PC-9 (cell line): ENCODE measurements at places on chromosomes 7 and 10. TPM values are rescaled to one million over a fixed set of nuclear protein-coding genes. Genes with fewer than 3 reads are reported as not detected.
A peak's percentile ranks its signal among the peaks of the same experiment; 100 is the strongest.

GRCh38 chr7:32533276-32534029, 38.2 kb downstream of the AVL9 start:
- DNase-seq: no peak

- DNase-seq: peak; percentile 93
These were observed 13.7 kb upstream of the KBTBD2 start for GRCh38 chr7:32905175-32905662.

GRCh38 chr10:14844948-14845347, 6.8 kb downstream of the HSPA14 start:
- no peak for DNase-seq

DNA sequence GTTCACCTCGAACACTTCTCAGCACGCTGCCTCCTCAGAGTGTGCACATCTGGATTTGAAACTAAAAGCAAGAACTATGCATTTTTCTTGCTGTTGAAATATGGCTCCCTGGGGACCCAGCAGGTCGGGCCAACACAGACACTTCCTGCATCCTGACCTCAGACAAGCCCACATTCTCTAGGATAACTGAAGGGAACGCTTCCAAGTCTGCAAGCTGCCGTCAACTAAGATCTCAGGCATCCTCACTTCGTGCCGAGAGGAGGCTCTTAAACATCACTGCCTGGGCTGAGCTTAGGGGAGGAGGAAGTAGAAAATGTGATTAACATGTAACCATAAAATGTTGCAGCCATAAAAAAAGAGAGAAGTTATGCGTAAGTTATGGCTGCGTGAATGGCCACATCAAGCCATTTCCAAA, 65.5 kb downstream of the PYROXD2 start:
- DNase-seq: no peak

DNA sequence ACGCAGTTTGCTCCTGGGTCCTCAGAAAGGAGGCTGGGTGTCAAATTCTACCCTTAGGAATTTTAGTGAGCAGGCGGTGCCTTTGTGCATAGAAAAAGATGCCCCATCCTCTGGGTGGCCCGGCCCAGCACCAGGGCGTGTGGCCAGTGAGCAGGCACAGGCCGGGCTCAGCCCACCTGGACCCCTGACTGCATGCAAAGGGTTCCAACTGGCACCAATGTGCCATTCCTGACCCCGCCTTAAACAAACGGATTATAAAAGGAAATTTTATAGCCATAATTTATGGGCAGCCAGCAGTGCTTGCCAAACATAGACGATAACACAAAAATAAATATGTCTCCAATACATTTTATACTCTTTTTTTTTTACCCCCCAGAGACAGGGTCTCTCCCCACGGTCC, 40.1 kb upstream of the GNA12 start:
- no peak for DNase-seq

DNA sequence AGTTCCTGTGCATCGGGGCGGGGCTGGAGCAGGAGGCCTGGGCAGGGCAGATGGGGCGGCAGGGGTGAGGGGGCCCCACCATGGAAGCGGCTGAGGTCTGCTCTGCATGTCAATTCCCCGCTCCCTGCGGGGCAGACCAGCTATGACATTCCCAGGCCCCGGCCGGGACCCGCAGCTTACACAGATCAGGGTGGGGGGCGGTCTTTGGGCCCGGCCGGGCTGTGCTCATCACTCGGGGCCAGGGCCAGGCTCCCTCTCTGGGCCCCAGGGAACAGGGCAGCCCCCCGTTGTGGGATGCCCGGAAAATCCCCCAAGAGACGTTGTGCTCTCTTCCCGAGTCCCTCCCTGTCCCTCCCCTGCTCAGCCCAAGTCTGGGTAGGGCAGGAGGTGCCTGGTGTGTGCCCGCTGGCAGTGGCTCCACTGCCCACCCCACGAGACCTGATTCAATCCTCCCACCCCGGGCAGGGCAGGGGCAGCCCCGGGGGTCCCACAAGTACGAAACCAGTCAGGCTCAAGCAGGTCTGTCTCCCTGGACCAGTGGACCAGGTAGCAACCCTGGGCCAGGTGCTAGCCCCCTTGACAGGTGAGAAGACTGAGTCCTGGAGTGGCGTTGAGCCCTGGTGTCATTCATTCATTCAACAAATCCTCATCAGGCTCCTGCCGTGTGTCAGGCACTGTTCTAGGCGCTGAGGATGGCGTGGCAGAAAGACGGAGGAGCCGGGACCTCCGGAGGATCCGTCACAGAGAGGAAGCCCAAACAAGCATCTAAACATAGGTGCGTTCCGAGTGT, 29.0 kb downstream of the MICALL2 start:
- DNase-seq: no peak

DNA sequence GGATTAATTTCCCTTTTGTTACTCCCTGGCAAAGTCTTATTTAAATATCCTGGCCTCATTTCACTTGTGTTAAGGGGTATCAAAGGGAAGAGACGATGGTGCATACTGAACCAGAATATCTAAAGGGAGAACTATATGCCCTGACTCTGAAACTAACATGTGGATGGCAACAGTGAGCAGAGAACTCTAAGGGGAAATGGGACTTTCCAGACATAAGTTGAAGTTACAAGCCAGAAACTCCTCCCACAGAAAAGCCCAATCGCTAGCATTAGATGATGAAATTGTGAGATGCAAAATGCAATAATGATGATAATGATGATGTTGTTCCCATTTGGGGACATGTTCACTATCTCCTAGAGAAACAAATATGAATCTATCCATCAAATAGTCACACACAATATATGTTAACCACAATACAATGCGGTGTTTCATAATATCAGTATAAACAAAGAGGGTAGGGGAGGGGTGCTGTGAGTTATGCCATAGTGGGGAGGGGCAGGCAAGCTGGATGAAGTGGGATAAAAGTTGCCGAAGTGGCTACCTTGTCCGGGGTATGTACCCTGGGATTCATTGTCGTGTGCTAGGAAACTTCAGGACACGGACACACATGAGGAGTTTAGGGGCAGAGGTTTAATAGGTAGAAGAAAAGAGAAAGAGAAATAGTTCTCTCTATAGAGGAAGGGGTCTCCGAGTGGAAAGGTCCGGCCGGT, 37.1 kb downstream of the TMEM229A start:
- DNase-seq: no peak

DNA sequence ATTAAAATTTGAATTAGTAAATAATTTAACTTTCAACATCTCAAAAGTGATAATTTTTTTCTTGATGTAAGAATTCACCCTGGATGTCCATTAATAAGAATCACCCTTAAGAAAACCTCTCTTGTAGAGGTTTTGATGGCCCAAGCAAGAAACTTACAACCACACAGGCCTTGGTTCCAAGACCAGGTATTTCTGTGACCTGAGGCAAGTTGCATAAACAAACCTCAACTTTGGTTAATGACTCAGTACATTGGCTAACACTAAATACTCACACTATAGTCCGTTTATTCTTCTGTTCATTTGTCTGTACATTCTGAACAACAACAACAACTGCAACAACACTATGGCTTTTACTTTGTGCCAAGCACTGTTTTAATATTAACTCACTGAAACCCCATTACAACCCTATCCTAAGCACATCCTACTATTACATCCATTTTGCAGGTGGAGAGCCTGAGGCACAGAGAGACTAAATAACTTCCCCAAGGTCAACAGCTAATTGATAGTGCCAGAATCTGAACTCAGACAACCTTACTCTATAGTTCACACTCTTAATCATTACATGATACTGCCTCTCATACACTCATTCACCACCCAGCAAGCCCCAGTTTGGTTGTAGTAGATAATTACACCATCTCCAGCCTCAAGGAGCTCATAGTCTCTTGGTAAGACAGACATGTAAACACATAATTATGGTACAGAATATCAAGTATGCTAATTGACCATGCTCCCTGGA, 6.6 kb downstream of the ANK3 start:
- DNase-seq: peak; percentile 88

DNA sequence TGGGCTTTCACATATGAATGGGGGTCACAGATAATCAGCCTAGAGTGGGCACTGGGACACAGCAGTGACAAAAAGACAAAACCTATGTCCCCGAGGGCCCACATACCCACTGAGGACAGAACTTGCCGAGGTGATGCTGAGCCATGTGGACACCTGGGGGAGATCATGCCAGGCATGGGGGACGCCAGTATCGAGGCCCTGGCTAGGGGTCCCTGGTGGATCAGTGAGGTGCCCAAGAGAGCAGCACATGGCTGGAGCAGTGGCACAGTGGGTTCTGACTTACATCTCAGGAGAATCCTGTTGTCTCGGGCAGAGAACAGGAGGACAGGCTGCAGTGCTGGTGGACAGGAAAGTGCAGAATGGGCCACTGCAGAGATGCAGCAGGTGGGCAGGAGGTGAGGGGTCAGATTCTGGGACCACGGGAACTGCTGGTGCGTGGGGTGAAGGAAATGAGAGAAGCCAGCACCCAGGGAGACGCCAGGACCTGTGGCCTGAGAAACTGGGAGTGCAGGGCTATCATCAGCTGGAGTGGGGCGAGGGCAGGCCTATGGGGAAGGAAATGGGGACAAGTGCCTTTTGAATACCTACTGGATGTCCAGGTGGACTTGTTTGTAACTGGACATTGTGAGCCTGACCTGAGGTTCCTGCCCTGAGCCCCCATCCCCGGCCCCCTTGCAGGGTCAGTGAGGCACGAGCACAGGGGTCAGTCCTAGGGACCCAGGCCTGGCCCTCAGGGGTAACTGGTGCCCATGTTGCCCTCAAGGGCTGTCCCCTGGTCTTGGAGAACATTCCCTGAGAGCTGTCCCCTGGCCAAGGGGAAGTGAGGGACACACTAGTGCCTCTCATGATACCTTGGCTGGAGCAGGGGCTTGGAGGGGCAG, 91.2 kb upstream of the RET start:
- DNase-seq: no peak

DNA sequence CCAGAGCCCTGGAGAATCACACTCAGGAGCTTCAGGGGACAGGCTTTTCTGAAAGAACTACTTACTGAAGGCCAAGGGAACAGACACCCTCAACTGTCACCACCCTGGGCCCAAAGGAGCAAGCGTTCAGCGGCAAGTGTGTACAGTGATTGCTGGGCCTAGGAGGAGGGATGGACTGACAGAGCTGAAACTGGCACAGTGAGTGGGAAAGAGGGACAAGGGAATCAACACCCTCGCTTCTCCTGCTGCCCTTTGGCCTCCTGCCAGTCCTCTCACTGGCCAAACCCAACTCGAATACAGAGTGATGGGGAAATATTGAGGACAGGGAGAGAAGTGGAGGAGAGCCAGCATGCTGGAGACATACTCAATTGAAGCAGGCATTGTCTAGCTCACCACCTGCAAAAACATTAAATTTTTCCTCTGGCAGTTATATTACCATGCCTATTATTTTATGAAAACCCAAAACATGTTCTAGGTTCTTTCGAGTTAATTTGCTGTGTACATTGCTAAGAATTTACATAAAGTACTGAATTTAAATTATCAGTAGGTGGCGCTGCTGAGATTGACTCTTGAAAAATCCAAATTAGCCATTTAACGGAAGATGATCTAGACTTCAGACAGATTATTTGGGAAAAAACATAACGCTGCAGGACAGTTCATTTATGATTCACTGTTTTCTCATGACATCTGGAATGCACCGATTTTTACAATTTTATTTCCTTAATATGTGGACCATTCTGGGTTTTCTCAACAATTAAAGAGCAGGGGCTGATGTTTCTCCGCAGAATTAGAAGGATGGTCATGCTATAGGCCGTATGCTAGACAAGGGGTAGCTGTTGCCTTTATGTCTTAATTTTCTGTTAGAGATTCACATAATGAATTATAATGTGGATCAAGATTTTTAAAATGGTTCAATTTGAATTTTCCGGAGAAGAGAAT, 14.7 kb upstream of the TMEM236 start:
- no peak for DNase-seq

WAC gene
- total RNA-seq: 67.1 and 93.9 TPM in 2 replicates

ZWINT gene
- total RNA-seq: 81.1 and 102 TPM in 2 replicates

TEX47 gene
- total RNA-seq: not detected in 2 replicates
